ENCODE measurements at places on chromosomes 1 and 21.

GRCh38 chr1:61980561-61980960, 214.1 kb upstream of the L1TD1 start:
- DNase-seq = no peak

DNA sequence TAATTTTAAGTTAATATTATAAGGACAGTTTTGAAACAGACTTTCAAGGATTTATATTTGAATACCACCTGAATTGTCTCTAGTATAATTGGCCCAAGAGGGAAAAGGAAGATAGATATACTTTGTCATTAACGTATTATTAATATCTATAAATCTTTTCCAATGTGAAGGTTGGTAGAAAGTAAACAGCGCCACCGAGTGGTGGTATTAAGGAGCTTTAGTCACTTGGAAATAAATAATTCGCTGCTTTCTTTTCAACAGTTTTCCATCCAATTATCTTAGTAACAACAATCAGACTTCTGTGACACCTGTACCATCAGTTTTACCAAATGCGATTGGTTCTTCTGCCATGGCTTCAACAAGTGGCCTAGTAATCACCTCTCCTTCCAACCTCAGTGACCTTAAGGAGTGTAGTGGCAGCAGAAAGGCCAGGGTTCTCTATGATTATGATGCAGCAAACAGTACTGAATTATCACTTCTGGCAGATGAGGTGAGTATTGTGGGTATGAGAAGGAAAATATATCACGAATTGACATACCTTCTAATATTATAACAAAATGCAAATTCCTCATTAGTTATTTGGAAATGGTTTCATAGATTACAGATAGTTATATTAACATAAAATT, 37.7 kb downstream of the SH3GLB1 start:
- DNase-seq = peak; percentile 76

DNA sequence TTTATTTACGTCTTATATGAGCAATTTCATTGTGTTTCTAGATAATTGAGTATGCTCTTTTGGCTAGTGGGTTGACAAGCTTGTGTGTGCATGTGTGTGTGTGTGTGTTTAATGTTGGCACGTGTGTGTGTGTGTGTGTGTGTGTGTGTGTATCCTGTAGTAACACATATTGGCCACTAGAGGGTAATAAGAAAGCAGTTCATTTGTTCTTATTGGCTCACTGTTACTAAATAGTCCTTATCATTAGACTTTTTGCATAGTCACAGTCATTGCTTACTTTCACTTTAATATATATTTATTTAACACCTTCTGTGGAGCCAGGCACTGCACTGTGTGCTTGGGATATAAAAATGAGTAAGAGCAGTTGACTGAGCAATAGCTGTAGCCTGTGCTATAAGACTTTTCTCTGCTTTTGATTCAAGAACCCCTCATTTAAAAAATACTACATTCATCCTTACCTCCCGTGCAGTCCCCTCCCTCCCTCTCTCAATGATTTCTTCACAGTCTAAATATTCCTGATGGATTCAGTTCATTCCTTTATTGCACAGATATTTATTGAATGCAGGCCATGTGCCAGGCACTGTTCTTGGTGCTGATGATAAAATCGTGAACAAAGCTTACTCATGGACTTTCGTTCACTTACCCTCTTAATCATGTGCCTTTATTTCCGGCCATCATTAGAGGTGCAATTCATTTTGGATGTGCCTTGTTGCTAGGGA, 96.7 kb downstream of the DYRK1A start:
- DNase-seq = no peak

DNA sequence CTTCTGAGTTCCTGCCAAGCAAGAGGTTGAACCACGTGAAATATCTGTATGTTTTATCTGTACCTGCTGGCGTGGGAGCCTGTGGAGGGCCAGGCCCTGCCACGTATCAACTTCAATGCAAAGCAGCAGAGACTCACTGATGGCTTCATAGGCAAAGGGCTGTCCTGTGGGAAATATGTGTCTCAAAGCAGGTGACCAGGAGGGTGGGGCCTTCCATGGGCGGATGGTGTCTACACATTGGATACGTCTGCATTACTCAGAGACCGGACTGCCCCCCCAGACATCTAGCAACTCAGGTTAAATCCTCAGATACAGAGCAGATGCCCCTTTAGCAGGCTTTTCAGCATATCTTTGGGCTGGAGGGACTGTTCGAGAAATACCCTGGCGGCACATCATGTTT, 210.8 kb upstream of the C1orf174 start:
- DNase-seq = peak; percentile 17

DNA sequence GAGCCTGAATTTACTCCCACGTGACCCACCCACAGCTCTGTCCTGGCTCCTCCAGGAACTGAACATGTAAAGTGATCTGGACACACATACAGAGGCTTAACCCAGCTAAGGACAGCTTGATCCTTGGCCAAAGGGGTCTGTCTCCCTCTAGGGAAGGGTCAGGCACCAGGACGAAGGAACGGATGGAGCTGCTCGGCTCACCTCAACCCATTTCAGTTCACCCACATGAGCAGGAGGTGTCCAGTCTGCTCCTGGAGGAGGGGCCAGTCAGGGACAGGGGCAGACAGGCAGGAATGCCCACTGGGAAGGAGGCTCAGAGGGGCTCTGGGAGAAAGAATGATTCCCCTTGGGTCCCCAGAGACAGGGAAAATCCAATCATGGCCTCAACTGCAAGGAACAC, 567.2 kb downstream of the PTPRU start:
- DNase-seq = no peak

GRCh38 chr1:30378991-30379581, 344.3 kb downstream of the MATN1 start:
- DNase-seq = peak; percentile 58
